Activated CD4-positive, alpha-beta T cell treated with anti-CD3 and anti-CD28 coated beads, Interleukin-2, amount 50 U/mL, for 24 hours (primary cell): ENCODE measurements at places on chromosomes 16 and 17.
A peak's percentile ranks its signal among the peaks of the same experiment; 100 is the strongest.

DNA sequence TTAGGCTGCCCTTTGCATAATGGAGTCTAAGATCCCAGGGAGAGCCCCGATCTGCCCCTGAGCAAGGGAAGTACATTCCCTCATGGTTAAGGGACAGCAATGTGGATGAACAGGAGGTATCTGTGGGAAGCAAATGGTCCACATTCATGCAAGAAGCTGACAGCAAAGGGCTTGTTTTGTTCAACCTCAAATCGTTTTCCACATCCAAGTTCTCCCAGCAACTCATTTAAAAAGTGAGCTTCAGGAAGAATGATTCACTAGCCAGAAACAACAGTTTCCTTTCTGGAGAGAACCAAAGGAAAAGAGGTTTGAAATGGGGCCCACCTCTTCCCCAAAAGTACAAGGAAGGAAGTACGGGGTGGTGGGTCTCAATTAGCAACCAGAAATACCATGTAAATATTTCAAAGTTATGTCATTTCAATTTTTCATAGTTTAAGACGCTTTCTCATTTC, 9.4 kb downstream of the HSPB9 start:
- DNase-seq: no peak

- no peak for DNase-seq
These were observed 170.3 kb downstream of the COPRS start for GRCh38 chr17:31688701-31689100.

DNA sequence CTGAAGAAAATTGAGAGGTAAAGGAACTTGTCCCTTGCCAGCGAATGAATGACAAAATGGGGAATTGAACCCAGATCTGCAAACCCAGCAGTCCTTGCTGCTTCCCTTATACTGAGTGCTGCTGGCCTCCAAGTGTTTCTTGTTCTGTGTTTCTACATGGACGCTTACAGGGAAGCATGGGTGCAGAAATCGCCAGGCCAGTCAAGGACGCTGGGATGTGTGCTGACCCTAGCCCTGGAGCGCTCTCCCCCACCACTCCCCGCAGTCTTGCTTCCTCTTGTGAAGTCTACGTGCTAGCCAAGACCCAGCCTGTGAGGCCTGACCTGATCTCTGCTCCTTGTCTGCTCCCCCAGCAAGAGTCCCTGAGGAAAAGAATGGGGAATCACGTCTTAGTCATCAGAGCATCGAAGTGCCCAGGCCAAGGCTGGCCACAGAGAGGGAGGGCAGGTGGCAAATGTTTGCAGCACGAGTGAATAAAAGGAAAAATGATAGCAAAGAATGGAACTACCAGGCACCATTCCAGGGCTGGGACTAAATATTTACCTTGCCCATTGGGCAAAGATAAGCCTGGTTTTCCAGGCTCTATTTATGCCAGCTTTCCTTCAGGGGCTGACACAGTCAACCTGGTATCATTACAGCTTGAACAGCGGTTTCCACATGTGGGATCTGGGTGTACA, 17.4 kb downstream of the CA4 start:
- DNase-seq: no peak

- DNase-seq: no peak
These were observed 3.4 kb upstream of the RASD1 start for GRCh38 chr17:17499402-17500145.

GRCh38 chr16:90031931-90032673, 12.8 kb upstream of the DBNDD1 start:
- DNase-seq: no peak

GRCh38 chr16:3364774-3365427, 9.2 kb downstream of the OR2C1 start:
- DNase-seq: peak; percentile 86

- no peak for DNase-seq
These were observed 3.7 kb downstream of the KLHDC4 start for GRCh38 chr16:87762071-87762571.

- DNase-seq: no peak
These were observed 26.3 kb upstream of the MGAT5B start for GRCh38 chr17:76841776-76842405.

DNA sequence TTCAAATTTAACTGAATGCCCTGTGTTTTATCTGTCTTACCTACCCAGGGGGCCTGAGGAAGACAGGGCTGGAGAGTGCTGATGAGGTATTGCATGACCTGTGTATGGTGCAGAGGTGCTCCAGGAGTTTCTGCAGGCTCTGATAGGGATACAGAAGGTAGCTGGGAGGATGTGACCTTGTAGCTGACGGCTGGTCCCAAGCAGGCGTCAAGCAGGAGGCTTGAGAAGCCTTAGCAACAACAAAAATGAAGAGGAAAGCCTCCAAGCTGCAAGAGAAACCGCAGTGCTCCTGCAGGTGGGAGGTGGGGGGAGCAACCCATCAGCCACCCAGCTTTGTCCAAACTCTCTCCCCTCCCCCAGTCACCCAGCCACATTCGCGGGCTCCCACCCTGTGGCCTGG, 40.4 kb downstream of the LAT start:
- DNase-seq: no peak

DNA sequence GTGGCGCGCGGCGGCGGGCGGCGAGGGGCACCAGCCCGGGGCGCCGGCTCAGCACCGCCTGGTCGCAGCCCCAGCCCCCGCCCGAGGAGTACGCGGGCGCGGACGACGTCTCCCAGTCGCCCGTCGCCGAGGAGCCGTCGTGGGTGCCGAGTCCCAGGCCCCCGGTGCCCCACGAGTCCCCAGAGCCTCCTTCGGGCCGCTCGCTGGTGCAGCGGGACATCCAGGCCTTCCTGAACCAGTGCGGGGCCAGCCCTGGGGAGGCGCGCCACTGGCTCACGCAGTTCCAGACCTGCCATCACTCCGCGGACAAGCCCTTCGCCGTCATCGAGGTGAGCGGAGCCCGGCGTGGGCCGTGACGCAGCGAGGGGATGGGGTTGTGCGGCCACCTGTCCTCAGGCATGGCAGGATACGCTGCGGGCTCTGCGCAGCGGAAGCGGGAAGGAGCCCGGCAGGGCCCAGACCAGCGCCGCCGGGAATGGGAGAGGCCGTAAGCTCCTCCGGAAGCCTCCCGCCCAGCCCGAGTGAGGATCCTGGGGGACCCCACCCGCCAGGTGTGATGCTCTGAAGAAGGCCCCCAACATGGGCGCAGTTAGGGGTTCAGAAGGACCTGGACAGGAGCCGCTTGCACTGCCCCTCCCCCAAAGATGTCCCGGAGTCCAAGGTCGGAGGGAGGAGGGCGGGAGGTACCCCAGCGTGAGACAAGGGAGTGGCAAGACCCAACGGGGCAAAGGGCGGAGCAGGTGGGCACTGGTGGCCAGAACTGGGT, 522 bp downstream of the NAGS start:
- no peak for DNase-seq

DNA sequence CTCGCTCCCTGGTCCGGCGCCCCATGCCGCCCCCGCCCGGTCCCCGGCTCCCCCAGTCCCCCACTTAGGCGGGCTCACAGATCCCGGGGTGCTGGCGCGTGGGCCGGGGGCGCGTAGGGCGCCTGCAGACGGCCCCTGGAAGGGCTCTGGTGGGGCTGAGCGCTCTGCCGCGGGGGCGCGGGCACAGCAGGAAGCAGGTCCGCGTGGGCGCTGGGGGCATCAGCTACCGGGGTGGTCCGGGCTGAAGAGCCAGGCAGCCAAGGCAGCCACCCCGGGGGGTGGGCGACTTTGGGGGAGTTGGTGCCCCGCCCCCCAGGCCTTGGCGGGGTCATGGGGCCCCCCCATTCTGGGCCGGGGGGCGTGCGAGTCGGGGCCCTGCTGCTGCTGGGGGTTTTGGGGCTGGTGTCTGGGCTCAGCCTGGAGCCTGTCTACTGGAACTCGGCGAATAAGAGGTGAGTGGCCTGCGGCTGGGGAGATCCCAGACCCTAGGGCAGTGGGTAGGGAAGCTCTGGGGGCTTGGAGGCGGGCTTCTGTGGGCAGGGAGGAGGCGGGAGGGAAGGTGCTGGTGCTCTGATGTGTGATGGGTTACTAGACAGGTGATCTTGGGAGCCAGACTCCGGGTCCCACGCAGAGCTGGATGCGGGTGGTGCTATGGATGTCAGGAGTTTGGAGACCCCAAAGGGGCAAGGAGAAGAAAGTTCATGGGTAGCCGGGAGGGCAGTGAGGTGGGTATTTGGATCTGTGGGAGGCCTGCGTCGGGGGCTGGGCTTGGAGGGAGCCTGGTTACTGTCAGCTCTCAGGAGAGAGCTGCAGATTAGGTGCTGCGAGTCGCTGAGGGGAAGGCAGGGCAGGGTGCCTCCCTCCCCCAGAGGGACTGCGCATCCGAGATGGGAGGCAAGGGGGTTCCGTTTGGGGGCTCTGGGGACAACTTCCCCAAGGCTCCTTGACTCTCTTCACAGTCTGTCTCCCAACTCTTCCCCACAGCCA, 560 bp downstream of the EFNB3 start:
- no peak for DNase-seq

DNA sequence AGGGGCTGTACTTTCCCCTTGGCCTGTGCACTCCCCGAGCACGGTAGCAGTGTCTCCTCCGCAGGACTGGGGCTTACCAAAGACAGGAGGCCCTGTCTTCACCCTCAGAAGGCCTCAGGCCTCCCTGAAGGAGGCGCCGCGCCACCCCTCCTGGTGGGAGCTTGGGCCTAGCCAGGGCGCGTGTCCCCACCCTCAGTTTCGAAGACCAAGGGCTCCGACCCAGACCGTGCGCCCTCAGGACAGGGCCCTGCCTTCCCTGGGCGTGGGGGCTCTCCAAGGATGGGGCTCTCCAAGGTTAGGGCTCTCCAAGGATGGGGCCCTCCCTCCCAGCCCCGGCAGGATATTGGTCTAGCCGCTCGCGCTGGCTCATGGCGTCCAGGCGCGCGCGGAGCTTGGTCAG, 11.8 kb downstream of the PLCD3 start:
- no peak for DNase-seq

GRCh38 chr16:56289416-56289815, 98.1 kb downstream of the GNAO1 start:
- no peak for DNase-seq

- no peak for DNase-seq
These were observed 29.6 kb downstream of the C16orf82 start for GRCh38 chr16:27096375-27096774.

DNA sequence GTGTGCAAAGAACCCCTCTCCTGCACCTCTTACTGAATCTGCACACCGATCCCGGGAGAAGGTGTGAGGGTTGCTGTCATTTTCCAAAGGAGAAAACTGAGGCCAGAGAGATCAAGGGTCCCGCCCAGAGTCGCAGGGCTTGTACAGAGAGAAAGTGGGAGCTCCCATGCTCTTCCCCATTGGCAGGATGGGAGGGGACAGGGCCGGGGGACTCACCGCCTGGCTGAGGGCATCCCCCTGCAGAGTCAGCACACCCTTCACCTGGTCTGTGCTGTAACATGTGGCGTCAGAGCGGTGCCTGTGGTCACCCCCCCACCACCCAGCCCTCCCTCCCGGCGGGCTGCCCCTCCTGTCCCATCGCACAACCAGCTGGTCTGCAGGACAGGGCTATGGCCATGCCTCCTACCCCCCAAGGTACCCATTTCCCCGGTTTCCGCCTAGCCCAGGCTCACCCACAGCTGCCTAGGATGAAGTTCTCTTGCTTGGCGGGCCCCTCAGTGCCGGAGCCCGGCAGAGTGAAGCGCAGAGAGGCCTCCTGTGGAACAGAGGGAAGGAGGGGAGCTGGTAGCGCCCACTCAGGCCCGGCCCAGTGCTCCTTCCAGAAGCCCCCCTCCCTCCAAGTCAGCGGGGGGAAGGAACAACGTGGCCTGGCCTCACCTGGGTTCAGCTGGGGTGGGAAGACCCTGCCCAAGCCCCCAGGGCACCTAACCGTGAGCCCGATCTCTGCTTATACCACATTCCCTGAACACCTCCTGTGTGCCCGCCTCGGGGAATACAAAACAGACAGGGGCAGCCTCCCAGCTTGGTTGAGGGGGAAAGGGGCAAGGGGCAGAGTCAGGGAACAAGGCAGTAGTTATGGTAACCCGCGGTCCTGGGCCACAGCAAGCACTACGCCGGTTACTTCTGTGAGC, 1.1 kb downstream of the ROGDI start:
- no peak for DNase-seq
